ENCODE measurements at places on chromosomes 2 and 18. TPM values are rescaled to one million over a fixed set of nuclear protein-coding genes. Genes with fewer than 3 reads are reported as not detected.

Gene SH3BP4
- total RNA-seq, result 9.5 TPM

Gene SLC14A1
- total RNA-seq, result 8.6 TPM

DNA sequence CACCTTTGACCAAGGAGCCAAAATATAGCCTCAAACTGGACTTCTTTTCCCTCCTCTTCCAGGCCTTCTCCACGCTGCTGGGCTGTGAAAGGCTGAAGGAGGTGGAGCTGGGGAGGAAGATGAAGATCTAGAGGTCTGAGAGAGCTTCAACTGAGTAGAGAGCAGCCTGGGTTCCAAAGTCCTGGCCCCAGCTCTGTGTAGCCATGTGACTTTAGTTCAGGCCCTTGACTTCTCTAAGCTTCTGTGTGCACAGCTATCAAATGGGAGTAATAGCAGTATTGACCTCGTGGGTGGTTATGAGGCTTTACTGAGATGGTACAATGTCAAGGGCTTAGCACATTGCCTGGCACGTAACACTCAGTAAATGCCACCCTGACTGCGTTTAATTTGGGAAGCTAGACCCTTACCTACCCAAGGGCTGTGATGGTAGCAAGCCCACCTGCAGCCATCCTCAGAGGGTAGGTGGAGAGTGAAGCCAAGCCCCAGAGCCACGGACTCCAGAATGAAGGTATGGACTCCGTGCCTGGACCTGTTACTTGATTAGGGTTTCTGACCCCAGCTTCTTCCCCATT, 38.4 kb downstream of the SERTAD2 start:
- H3K36me3 ChIP-seq, result no peaks in the 10 kb centered on the region
- no peak for DNase-seq
- H3K27me3 ChIP-seq, result no peaks in the 10 kb centered on the region
- no peaks in the 10 kb centered on the region for H3K4me1 ChIP-seq
- no peak overlapping the region for H3K27ac ChIP-seq

DNA sequence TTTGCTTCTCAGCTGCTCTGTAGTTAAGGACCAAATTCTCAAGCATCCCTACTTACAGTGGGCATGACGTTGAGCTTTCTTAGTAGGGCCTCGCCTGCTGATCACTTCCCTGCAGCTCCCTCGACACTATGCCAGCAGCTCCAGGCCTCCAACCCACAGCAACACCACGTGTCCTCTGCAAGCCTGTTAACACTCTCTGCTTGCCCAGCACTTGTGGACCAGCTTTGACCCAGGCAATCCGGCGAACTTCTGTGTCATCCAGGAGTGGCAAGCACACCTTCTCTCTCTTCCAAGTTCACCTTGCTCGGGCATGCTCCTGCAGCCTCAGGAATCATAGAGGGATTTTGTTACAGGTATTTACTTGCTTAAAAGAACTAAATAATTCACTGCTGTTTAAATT, 138.6 kb upstream of the FHL2 start:
- H3K4me3 ChIP-seq, result no peak overlapping the region
- H3K4me1 ChIP-seq, result no peaks in the 10 kb centered on the region
- H3K27me3 ChIP-seq, result no peaks in the 10 kb centered on the region
- no peak overlapping the region for H3K27ac ChIP-seq
- no peaks in the 10 kb centered on the region for H3K36me3 ChIP-seq

DNA sequence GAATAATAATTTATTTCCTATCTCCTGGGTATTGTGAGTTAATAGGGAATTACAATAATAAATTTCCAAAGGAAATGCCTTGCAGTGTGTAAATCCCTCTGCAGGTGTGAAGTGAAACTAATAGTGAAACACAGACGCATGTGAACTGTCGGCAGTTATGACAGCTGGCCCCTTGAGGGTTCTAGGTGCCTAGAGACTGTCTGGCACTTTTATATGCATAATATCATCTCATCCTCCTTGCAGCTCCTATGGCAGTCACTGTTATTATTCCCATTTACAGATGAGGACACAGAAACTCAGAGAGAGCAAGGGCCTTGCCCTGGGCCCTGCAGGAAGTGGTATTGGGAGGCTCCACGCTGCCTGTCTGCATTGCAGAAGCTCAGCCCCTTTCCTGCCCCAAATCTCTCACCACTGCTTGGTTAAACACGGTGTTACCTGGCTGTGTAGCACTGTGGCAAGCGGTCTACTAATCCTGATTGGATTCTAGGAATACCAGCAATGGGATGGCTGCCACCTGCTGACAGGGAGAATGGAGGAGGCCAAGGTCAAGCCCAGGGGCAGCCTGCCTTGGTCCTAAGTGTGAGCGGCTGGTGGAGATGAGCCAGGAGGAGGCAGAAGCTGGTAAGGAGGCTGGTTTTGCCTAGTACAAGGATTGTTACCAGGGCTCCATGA, 32.8 kb upstream of the ACKR3 start:
- H3K36me3 ChIP-seq, result no peaks in the 10 kb centered on the region
- H3K27ac ChIP-seq, result no peak overlapping the region
- H3K27me3 ChIP-seq, result no peaks in the 10 kb centered on the region
- no peak for DNase-seq
- H3K4me1 ChIP-seq, result no peaks in the 10 kb centered on the region

- no peak overlapping the region for H3K27ac ChIP-seq
- peaks cover 20% of the 10 kb centered on the region for H3K4me1 ChIP-seq
- no peak for DNase-seq
- no peaks in the 10 kb centered on the region for H3K36me3 ChIP-seq
- H3K4me3 ChIP-seq, result no peak overlapping the region
These were observed 68.1 kb downstream of the OLA1 start for GRCh38 chr2:174180165-174180724.

DNA sequence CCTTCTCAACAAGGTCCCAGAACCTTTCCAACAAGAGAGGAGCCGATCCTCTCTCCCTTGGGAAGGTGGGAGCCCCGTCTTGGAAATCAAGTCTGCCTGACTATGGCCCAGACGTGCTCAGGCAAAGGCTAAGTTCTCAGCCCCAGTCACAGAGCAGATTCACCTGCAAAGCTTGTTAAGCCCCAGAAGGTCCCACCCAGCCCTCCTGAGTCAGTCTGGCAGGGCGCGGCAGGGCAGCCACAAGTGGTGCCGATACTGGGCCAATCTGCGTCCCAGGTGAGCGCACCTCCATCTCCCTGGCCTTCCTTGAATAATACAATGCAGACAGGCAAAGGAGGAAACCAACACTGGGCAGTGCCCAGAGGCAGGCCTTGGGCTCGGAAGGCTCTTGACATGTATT, 15.0 kb downstream of the CRACDL start:
- DNase-seq, result no peak
- no peaks in the 10 kb centered on the region for H3K4me1 ChIP-seq
- no peak overlapping the region for H3K27ac ChIP-seq
- H3K36me3 ChIP-seq, result no peaks in the 10 kb centered on the region

Measured in psoas muscle (tissue), 8 donors.